Mucosa of gallbladder (tissue), 1 donor: ENCODE measurements at places on chromosomes 2 and 18. TPM values are rescaled to one million over a fixed set of nuclear protein-coding genes. Genes with fewer than 3 reads are reported as not detected.

DNA sequence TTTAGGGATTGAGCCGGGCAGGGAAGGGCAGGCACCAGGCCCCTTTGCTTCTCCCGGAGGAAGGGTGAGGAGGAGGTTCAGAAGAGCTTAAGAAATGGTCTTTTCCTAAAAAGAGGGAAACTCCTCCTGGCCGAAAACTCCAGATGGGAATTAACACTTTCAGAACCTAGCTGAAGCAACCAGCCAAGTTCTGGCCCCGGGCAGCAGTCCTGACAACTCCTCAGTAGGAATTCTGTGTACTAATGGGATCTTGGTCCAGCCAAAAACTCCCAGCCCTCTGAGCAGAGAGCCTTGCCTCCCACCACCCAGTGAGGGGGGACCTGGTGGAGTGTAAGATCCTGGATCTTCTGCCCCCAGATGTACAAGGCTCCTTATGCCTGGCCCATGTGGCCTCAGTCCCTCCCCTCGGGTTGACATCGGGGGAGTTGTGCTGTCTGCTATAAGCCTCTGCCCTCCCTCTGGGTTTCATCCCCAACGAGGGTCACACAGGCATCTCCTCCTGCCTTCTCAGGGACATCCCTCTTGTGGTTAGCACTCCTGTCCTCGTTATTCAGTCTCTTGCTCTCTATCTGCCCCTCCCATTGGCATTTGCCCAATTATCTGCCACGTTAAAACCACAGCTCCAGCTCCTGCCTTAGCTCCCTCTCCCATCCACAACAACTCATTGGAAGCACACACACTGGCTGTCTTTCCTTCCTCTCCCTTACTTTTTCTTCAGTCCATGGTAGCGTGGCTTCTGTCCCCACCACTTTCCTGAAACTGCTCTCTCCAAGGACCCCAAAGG lies 184.6 kb downstream of the CYP26B1 start:
- DNase-seq: no peak

- no peak for DNase-seq
Measured at GRCh38 chr2:142936629-142937028, 59.2 kb downstream of the KYNU start.

DNA sequence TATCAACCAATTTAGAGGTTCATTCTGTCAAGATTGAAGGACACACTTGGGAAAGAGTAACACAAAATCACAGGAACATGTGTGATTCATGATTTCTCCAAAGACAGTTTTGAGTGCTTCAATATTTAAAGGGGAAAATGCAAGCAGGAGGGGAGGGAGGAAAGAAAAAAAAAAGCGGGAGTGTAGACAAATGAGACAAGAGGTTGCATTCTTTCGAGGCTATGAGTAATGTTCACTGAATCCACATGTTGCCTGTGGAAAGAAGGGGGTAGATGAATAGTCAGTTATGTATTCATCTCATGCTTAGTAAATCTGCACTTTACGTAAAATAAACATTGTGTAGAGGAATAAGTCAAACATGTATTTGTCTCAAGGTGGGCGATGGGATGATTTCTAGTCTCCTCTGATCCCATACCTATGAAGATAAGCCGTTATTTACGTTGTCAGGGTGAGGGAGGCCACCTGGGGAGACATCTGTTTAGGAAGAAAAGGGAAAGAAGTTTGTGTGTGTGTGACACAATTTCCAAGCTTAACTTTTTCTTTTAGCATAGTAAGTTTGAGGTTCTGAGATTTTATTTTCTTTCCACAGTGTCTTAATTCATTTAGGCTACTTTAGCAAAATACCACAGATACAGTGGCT lies 211.0 kb upstream of the ZC3H15 start:
- DNase-seq: no peak

DNA sequence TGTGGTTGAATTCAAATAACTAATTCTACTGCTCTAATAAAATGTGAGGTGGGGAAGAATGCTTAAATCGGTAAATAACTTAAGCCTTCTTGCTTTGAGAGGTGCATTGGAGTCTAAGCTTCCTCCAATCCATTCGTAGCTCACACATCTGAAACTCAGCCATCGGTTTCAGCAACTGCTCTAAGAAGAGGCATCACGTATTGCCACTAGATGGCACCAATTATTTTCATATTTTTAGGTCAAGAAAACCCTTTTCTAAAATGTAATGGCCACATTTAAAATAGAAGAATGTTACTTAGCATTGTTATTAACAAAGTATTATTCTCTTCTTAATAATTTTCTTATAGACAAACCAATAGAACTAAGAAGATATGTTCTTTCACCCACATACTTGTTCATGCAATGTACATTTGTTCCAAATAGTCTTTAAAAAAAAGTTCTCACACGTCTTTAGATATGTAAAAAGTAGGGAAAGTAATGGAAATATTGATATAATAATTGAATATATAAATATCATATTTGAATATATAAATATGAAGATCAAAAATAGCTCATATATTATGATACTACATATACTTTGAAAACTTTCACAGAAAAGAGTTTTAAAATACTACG lies 229.8 kb downstream of the CCDC178 start:
- no peak for DNase-seq

GRCh38 chr2:99404797-99405669 lies 67.8 kb downstream of the EIF5B start:
- no peak for DNase-seq

DNA sequence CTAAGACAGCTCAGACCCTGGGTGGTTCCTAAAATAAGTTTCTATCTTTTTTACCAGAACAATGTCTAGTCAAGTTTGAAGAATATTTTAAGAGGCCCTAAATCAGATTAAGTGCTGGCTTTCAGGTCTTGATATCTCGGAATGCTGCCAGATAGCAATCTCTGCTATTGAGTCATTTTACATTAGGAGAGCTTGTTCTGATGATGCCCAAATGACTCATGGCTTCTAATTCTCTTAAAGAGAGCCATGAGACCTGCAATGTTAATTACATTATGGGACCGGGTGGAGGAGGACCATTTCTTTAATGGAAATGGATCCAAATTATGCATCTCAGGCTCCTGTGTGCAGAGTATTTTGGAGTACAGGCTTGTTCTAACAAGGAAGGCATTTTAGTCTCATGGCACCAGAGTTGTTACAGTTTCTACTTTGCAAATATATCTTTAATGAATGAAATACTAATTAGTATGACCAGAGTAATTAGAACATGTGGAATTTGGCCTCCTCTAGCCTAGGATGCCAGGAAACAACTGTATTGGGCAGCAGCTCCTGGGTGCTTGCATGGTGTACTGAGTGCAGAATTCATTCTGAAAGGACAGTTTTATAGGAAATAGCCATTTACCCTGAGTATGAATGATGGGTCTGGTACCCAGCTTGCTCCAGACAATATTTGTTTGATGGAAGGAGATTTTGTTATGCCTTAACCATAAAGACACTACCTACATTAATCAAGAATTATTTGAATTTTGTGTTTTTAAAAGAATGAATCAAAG lies 94.0 kb upstream of the SULT1C3 start:
- DNase-seq: no peak

DNA sequence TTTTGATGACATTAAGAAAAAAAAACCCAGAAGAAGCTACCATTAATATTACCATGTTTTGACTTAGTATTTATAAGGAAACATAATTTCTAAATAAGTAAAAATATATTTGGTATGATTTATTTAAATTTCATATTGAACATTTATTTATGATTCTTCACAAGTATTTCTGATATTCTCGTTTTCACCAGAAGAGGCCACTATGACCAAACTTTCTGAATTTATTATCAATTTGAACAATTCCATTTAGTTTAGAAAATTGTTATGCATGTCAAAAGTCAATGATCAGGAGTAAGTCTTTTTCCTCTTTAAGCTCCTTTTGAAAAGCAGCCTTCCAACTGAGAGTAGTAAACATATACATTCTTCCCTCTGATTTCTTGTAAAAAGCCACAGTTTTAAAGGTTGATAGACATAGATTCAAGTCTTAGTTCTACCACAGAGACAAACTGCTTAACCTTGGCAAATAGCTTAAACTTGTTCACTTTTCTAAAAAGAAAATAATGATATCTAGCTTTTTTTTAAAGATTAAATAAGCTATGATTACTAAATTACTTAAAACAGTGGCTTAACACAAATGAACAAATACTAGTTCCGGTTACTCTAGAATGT lies 329.9 kb downstream of the TRIB2 start:
- no peak for DNase-seq

GRCh38 chr2:149733936-149734685 lies 146.5 kb upstream of the MMADHC start:
- DNase-seq: no peak

DNA sequence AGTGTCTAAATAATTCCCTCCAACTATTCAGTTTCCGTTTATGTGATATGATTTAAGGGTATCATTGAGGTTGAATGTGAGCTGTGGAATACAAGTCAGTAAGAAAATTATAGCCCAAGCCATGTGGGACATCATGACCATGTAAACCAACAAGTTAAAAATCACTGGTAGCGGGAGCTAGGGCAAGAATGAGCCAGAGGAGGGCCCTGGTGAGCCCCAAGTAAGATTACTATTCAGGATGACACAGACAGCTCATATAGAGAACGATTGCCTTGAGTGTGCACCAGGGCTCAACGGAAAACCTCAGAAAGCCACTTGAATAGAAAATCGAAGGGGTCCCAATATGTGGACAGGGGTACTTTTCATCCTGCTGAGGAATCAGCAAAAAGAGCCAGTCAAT lies 87.8 kb upstream of the RBMS1 start:
- DNase-seq: no peak

- no peak for DNase-seq
Measured at GRCh38 chr2:138382672-138383071, 118.9 kb upstream of the SPOPL start.

DNA sequence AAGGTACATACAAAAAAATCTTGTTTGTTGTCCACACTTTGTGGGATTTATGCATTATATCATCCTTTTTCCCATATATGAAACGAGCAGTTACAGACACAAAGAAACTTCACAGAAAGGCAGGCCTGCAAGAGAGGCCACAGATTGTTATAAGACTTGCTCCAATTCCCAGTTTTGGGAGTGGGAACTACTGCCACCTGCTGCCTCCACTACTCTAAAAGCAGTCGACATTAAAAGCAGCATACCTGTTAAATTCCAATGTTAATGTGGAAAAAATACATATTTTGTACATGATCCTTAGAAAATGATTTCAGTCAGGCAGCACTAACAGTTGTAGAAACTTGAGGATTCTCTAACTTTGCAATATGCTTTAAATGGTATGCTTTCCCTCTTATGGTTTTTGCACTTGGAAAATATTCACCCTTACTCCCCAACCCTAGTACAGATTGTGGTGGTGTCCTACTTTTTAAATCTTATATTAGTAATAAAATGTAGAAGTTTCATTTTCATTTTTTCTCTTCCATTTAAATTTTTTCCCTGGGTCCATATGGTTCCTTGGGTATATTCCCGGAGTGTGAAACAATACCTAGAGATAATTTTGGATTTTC lies 37.9 kb downstream of the SLC38A11 start:
- DNase-seq: peak; percentile 49

GRCh38 chr2:69097891-69098655 lies 85.1 kb downstream of the ANTXR1 start:
- DNase-seq: no peak

- DNase-seq: no peak
Measured at GRCh38 chr2:122596598-122596997, 841.1 kb downstream of the TSN start.

DNA sequence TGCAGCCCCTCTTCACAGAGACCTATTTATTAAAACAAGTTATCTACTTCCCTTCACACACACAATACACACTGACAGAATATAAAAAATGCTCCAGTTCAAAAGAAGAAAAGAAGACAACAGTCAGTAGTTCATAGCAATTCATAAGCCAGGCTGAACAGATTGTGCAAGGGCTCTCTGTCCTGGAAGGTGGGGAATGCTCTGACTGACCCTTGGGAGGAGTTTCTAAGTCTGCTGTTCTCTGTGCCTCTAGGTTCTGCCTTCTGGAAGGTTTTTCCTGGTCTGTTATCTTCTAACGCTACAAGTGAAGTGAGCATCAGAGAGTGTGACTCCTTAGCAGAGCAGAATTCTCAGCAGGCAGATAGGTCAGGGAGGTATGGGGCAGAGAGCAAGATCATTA lies 35.7 kb downstream of the SP3 start:
- no peak for DNase-seq

- no peak for DNase-seq
Measured at GRCh38 chr2:228853151-228853550, 417.9 kb downstream of the PID1 start.

DNA sequence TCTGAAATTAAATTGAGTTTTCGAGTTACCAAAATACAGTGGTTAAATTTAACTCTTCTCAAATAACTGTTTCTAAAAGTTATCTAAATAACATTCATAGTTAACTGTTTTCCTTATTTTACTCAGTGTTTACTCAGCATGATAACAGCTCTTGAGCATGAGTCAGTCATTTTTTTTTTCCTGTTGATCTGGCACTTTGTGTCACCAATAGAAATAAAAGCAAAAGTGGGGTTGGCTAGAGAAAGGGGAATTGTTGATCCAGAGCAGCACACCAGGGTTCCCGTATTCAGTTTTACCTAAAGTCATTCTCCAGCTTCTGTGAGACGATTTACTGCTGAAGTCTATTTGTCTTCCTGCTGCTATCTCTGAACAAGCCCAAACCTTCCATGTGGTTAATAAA lies 851.6 kb downstream of the DCC start:
- no peak for DNase-seq

DNA sequence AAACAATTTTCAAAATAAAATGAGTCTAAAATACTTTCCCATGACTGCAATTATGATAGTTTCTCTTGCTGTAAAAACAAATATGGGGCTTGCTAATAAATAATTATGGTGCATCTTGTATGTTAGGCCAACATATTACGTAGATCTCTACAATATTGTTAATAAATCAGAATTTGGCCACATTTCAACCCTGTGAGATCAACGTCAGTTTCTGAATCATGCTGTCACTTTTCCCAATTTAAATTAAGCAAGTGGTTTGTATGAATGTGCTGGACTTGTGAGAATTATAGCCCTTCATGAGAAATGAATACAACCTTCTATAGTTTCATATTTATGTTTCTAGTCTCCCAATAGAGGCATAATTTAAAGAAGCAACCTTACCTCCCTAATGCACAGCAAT lies 808.9 kb downstream of the SUCLG1 start:
- no peak for DNase-seq

DNA sequence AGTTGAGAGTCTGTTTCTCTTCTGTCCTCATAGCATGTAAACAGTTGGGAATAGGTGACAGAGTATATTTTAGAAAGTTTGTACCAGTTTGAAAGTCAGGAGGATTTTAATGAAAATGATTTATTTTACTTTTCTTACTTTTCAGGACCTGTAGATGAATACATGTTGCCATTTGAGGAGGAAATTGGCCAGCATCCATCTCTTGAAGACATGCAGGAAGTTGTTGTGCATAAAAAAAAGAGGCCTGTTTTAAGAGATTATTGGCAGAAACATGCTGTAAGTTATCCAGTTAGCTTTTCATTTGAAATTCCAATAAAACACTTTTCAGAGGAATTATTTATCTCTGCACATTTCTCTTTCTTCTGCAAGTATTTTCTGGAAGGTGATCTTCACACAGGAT lies 81.1 kb downstream of the ACVR2A start:
- no peak for DNase-seq

GRCh38 chr2:178512484-178512883 lies 32.2 kb downstream of the PLEKHA3 start:
- DNase-seq: no peak

MEIS1 gene
- total RNA-seq: 61.8 TPM

MYO3B gene
- 0.23 TPM for total RNA-seq

OST4 gene
- 323 TPM for total RNA-seq

GREB1L gene
- 0.40 TPM for total RNA-seq

WIPF1 gene
- total RNA-seq: 64.9 TPM

IL18R1 gene
- total RNA-seq: 6.2 TPM

SMYD1 gene
- total RNA-seq: 7.3 TPM

RSAD2 gene
- total RNA-seq: 1.3 TPM

CFAP53 gene
- 1.5 TPM for total RNA-seq

EFEMP1 gene
- 45.2 TPM for total RNA-seq

ACTR1B gene
- 86.6 TPM for total RNA-seq

ZNF396 gene
- 3.3 TPM for total RNA-seq

SCYGR4 gene
- total RNA-seq: not detected
